ENCODE measurements at places on chromosomes 12 and 14. TPM values are rescaled to one million over a fixed set of nuclear protein-coding genes. Genes with fewer than 3 reads are reported as not detected.

The DHRS2 gene
- 1.2 TPM for total RNA-seq

The SVOP gene
- total RNA-seq, result not detected

The PUS7L gene
- 16.2 TPM for total RNA-seq

The EID3 gene
- 3.0 TPM for total RNA-seq

The CMTM5 gene
- total RNA-seq, result not detected

The RTN1 gene
- total RNA-seq, result 3.0 TPM

- H3K27me3 ChIP-seq, result no peaks in the 10 kb centered on the region
- DNase-seq, result no peak
- H3K4me1 ChIP-seq, result no peaks in the 10 kb centered on the region
- H3K36me3 ChIP-seq, result no peaks in the 10 kb centered on the region
Observed at GRCh38 chr12:101745481-101745880, 6.2 kb upstream of the SYCP3 start.

- H3K36me3 ChIP-seq, result no peaks in the 10 kb centered on the region
- H3K27ac ChIP-seq, result no peak overlapping the region
- H3K27me3 ChIP-seq, result no peaks in the 10 kb centered on the region
- no peak overlapping the region for H3K4me3 ChIP-seq
- H3K4me1 ChIP-seq, result no peaks in the 10 kb centered on the region
Observed at GRCh38 chr12:116674643-116675183, 63.2 kb downstream of the SPRING1 start.

DNA sequence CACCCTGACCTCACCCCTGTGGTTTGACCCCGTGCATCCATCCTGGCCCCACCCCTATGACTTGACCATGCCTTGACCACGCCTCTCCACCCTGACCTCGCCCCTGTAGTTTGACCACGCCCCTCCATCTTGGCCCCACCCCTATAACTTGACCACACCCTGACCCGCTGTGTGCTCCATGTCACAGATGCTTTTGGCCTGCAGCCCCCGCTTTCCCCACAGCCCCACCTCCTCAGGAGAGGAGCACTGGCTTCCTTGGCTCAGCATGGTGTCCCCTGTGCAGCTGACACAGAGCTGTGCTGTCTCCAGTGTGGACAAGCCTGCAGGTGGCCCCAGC is 269.9 kb upstream of the SFSWAP start:
- peaks cover 17% of the 10 kb centered on the region for H3K27me3 ChIP-seq
- no peaks in the 10 kb centered on the region for H3K4me1 ChIP-seq
- no peaks in the 10 kb centered on the region for H3K36me3 ChIP-seq
- DNase-seq, result no peak

GRCh38 chr14:99028041-99028440 is 244.0 kb downstream of the BCL11B start:
- no peaks in the 10 kb centered on the region for H3K4me1 ChIP-seq
- DNase-seq, result no peak
- no peak overlapping the region for H3K27ac ChIP-seq
- H3K4me3 ChIP-seq, result no peak overlapping the region
- no peaks in the 10 kb centered on the region for H3K27me3 ChIP-seq

DNA sequence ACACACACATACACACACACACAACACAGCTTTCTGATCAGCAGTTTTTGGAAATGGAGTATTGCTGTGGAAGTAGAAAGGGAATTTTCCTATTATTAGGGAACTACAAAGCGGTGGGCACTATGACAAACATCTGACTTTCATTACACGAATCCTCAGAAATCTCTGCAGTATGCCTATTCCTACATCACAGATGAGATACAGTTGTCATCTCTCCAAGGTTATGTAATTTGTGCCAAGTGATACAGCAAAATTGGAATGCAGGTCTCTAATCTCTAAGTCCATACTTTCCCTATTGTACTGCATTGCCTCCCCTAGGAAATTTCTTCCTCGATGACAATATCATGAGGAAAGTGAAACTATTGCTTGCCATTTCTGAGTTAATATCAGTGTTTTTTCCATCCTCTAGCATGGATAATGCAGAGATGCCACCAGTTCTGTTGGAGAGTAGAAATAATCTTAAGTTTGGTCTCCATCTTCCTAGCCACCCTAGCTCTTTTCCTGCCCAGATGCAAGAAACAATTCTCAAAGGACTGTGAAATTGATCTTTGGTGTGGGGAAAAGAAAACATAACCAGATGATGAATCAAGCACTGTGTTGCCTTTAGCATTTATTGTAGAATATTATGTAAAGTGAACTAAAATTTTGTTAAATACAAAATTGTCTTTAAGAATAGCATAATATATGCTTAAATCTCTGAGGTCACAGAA is 94.7 kb downstream of the ERGIC2 start:
- no peak overlapping the region for H3K4me3 ChIP-seq
- no peaks in the 10 kb centered on the region for H3K36me3 ChIP-seq

GRCh38 chr12:4056910-4057845 is 184.0 kb upstream of the PARP11 start:
- no peak overlapping the region for H3K27ac ChIP-seq
- H3K36me3 ChIP-seq, result no peaks in the 10 kb centered on the region
- no peaks in the 10 kb centered on the region for H3K4me1 ChIP-seq
- H3K27me3 ChIP-seq, result peaks cover 56% of the 10 kb centered on the region
- no peak overlapping the region for H3K4me3 ChIP-seq
- no peak for DNase-seq

GRCh38 chr14:78608998-78609787 is 439.0 kb downstream of the NRXN3 start:
- H3K4me1 ChIP-seq, result no peaks in the 10 kb centered on the region
- no peak overlapping the region for H3K4me3 ChIP-seq
- H3K27me3 ChIP-seq, result no peaks in the 10 kb centered on the region
- H3K27ac ChIP-seq, result no peak overlapping the region
- no peaks in the 10 kb centered on the region for H3K36me3 ChIP-seq

- no peak for DNase-seq
- H3K27me3 ChIP-seq, result no peaks in the 10 kb centered on the region
- H3K4me1 ChIP-seq, result no peaks in the 10 kb centered on the region
- no peak overlapping the region for H3K27ac ChIP-seq
- H3K36me3 ChIP-seq, result peaks cover 11% of the 10 kb centered on the region
Observed at GRCh38 chr14:65073605-65074201, 28.6 kb downstream of the MAX start.

GRCh38 chr12:48973941-48974673 is 2.6 kb upstream of the WNT10B start:
- H3K27ac ChIP-seq, result no peak overlapping the region
- H3K27me3 ChIP-seq, result peaks cover 66% of the 10 kb centered on the region
- H3K36me3 ChIP-seq, result no peaks in the 10 kb centered on the region
- DNase-seq, result no peak

- H3K36me3 ChIP-seq, result no peaks in the 10 kb centered on the region
- no peak for DNase-seq
- no peak overlapping the region for H3K4me3 ChIP-seq
- H3K27me3 ChIP-seq, result no peaks in the 10 kb centered on the region
Observed at GRCh38 chr14:31770271-31770670, 209.1 kb downstream of the NUBPL start.

DNA sequence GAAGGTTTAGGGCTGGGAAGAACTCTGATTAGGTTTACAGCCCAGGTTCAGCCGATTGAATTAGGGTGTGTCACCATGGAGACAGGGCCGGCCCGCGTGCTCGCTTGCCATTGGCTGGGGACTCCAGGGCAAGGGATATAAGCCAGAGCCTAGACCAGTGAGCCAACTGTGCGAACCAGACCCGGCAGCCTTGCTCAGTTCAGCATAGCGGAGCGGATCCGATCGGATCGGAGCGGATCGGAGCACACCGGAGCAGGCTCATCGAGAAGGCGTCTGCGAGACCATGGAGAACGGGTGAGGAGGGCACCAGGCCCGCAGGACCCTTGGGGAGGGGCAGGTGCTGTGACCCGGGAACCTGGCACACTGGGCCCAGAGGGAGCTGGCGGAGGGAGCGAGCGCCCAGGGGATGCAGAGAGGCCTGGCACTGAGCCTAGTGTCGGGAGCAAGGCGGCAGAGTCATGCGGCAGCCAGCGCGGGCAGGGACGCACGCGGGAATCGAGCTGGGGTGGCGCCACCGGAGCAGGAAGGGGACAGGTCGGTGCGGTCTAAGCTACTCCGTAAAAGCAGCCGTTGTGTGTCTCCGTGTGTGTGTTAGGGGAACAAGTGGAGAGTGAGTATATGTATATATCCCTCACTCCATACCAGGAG is at the start of gene PNP:
Gene PNP (plus strand): TSS at position 165 of the 648 bp plus-strand sequence. CDS start 119 bp downstream, at position 284.
- no peaks in the 10 kb centered on the region for H3K27me3 ChIP-seq
- DNase-seq, result peak; percentile 95
- H3K4me1 ChIP-seq, result peaks cover 9% of the 10 kb centered on the region
- peak within 1 kb of the TSS; percentile 85 for H3K27ac ChIP-seq

DNA sequence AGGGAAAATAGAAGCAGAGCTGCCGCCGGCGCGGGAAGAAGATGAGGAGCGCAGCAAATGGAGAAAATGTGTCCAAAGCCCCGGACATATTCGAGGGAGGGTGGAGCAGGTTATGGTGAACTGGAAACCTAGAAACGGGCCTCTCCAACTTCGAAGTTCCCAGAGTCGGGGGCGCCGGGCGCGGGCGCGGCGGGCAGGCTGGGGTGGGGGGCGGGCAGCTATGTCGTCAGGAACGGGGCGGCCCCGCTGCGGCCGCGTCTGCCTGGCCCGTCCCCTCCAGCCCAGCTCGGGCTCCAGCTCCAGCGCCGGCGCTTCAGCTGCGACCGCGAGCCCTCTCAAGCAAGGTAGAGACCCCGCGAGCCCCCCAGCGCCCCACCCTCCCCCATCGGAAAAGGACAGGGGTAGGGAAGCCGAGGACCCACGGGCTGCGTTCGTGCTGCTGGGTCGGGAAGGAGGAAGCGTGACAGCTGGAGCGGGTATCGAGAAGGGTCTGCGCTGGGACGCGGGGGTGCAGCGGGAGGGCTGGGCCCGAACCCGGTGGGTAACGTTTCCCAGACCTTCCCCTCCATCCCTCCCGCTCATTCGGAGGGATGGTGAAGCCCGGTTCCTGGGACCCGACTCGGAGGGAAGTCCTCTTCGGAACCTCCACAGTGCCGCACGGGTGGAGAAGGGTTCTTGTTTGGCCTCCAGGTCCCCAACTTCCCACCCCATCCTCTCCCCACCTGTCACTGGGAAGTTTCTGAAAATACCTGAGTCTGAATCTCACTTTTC is 1.0 kb downstream of the DGKA start:
- DNase-seq, result peak; percentile 33
- no peaks in the 10 kb centered on the region for H3K36me3 ChIP-seq
- peak overlapping the region; percentile 53 for H3K4me3 ChIP-seq
- peaks cover 40% of the 10 kb centered on the region for H3K4me1 ChIP-seq
